Fibroblast of skin of abdomen (primary cell): ENCODE measurements at places on chromosomes 2 and 18.
A peak's percentile ranks its signal among the peaks of the same experiment; 100 is the strongest.

DNA sequence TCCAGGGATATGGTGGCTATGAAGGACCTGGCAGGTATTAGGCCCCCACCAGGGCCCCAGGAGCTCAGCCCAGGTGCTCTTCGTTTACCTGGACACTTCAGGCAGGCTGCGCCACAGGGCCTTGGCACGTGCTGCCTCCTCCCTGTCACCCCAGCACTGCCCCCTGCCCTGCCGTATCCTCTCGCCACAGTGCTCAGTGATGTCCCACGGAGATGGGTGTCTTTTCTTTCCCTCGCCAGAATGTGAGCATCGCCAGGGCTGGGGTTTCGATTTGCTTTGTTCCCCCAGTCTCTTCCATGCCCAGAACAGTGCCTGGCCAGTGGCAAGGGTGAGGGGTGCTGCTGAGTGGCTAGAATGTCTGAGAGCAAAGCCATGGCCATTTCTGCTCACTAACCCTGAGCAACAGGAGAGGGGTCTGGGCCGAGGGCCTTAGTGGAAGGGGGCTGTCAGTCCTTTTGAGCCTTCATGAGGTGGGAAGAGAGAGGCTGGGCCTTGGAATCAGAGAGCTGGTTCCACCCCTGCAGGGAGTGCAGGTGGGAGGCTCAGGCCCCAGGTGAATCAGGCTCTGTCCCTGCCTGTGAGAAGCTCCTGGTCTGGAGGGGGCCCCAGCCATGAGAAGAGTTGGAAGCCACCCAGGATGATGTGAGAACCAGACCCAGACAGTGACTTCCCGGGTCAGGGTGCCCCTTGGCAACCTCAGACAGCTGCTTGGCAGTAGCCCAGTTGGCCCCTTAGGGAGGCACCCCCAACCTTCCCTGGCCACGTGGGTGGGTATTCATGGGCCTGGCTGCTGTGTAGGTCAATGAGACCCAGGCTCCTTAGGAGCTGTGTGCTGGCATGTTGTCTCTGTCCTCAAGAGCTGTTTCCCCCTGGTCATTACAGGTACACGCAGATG is 129.9 kb upstream of the HS6ST1 start:
- DNase-seq = no peak

DNA sequence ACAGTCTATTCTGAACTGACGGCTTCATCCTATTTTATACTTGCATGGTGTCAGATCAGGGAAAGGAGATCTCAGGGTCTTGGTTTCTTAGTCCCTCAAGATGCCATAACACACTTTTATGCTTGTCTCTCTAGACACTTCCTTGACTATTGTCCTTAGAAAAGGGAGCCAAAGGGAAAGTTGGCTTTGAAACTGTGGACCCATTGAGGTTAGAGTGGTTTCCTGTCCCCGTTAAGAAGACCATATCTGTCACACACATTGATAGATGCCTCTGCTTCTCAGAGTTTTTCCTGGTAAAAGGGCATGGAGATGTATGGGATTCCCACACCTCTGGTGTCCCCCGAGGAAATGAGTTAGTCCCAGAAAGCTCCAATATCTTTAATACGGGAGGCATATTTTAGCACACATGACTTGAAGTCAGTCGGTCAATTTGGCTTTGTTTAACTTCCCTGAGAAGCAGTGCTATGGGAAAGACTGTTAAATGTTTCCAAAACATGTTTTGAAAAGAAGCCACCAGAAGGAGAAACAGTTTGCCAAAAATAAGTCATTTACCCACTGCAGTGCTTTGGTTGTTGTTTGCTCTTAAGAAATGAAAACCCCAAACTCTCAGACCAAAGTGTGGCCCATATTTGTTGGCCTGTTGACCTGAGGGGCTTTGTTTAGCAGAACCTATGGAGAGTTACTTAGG is 133.4 kb upstream of the CXCR4 start:
- no peak for DNase-seq

DNA sequence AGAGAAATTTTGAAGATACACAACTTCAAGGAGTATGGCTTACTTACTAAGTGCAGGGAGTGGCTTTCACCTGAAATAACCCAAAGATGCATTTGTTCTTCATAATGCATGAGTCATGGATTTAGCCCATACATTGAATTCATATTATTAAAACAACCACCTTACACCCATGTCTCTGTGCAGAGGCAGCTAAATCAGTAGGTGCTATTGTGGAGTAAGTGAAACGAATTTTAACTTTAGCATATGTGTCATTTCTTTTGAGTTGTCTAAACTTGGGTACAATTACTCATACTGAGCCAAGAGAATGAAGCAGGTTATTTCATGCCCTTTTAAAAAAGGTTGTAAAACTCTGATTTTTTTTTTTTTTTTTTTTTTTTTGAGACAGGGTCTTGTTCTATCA is 11.0 kb upstream of the ANKRD29 start:
- no peak for DNase-seq

- peak; percentile 20 for DNase-seq
These were observed 134.2 kb upstream of the HNRNPA3 start for GRCh38 chr2:177078416-177078815.

GRCh38 chr18:46169464-46169941 is 65.3 kb downstream of the HAUS1 start:
- peak; percentile 81 for DNase-seq
